Hematopoietic multipotent progenitor cell treated with erythropoietin and hydrocortisone succinate and interleukin-3 and kit ligand, for 8 days (in vitro differentiated cells): ENCODE measurements at places on chromosomes 7 and 10.

DNA sequence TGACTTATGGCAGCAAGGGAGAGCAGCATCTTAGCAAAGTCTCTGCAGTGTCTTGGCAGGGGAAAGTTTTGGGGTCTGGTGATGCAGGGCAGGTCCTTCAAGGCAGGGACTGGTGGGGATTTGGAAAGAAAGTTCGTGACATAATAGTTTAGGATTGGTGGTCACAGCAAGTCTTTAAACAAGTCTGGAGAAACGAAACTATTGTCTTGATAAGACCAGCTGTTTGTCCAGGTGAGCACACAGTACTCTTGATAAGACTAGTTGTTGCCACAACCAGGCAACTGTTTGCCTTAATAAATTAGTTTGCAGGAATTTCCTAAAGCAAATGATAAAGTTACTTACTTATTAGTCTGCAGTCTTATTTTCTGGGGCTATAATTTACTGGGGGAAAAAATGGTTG, 136.1 kb downstream of the AKR1D1 start:
- DNase-seq, result no peak

- no peak for DNase-seq
Observed at GRCh38 chr7:141351175-141351574, 200.0 kb upstream of the AGK start.

DNA sequence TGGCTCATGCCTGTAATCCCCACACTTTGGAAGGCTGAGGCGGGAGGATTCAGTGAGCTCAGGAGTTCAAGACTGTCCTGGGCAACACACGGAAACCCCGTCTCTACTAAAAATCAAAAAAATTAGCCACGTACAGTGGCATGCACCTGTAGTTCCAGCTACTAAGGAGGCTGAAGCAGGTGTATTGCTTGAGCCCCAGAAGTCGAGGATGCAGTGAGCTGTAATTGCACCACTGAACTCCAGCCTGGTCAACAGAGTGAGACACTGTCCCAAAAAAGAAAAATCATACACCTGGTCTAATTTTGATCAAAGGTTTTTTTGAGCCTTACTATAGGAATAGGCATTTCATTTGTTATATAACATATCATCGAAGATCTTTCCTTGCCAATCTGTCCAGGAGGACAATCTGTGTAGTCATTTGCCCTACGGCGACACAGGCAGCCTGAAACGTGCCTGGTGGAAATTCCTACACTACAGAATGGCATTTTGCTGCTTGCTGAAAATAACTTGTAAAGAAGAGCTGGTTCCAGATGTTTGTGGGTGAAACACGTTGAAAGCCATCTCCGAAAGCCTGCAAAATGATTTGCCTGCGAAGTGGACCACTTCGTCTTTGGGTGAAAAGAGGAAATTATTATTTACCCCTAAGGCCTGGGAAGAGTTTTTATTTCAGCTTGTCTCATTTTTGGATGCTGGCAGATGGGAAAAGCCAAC, 31.3 kb upstream of the GDI2 start:
- DNase-seq, result no peak

GRCh38 chr10:12628153-12628552, 278.8 kb downstream of the CAMK1D start:
- DNase-seq, result no peak

DNA sequence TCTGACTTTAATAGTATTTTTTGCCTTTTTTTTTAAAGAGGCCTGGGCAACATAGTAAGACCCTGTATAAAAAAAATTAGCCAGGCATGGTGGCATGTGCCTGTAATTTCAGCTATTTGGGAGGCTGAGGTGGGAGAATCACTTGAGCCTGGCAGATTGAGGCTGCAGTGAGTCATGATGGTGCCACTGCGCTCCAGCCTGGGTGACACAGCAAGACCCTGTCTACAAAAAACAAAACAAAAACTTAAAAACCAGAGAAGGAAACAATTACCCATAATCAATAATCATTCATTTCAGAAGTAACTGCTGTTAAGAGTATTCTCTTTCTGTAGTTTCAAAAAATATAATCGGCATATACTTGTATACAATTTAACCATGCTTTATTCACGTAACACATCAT, 28.0 kb downstream of the VPS26A start:
- no peak for DNase-seq

DNA sequence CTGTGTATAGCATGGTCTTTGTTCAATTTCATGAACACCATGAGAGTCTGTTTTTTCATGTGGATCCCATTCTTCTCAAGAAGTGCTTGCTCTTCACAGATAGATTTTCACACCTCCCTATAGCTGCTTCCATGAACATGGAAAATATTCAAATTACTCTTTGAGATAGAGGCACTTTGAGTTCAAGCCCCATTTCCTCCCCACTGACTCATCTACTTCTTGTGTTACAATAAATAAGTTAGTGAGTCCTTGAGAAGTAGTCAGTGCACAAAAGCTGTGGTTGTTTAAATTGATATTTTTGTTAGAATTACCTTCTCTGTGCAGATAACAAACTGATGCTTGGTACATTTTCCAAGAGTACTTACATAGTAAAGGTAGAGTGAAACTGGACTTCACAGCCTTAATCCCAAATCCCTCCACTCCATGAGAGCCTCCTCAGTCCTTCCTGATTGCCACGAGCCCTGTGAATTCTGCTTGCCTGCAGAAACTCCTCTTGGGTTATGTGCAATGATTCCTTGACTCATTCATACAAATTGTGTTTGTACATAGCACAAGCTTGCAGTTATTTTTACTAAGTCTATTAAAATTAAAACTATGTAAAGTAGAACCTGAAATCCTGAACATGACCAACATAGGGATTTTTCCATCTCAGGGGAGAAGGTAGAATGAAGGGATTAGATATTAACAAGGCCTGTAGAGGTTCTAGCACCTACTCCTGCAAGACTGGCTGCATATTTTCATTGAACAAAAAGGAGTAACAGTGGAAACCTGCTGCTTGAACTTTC, 496.2 kb downstream of the TNS3 start:
- no peak for DNase-seq

DNA sequence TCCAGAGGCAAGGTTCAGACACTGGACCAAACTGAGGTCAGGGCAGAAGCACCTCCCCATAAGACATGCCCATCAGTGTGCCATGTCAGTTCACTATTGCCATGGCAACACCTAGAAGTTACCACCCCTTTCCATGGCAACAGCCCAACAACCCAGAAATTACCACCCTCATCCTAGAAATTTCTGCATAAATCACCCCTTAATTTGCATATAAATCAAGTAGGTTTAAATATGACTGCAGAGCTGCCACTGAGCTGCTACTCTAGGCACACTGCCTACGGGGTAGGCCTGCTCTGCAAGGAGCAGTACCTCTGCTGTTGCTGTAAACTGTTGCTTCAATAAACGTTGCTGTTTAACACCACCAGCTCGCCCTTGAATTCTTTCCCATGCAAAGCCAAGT, 12.7 kb downstream of the STEAP2 start:
- no peak for DNase-seq

DNA sequence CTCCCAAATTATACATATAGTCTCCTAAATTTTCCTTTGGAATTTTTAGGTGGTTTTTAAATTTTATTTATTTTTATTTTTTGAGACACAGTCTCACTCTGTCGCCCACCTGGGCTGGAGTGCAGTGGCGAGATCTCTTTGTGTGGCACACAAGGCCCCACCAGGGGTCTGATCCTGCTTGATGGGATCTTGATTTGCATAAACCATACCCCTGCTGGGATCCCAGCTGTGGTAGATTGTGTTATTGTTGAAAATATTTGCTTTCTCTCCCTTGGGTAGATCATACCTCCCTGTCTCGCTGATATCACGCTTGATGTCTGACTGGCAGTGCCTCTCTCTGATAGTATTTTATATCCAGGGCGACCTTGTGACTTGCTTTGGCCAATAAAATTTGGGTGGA, 5.6 kb upstream of the MUC3A start:
- no peak for DNase-seq

DNA sequence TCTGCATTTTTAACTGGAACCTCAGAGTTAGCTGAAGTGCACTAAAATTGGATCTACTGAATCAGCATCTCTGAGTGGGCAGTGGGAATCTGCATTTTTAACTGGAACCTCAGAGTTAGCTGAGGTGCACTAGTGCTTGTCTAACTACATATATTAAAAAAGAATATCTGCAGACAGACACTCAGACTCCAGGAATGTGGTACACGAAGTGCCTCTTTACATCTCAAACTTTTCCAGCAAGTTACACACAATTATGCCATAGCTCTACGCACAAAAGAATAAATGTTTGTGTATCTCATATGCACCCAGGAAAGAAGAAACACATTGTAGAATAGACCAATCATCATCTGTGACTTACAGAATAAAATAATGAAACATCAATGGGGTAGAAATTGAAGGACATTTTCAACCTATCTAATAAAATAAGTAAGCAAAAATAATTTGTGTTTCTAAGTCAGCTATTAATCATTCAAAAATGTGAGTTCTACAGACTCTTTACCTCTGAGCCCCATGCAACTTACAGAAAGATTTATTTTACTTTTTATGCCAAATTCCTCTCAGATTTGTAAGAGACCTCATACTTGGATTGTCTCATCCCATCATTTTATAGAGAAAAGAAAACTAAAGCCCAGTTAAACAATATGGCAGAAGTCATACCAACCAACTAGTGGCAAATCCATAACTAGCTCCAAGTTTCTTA, 28.3 kb downstream of the PPP1R3A start:
- DNase-seq, result no peak

DNA sequence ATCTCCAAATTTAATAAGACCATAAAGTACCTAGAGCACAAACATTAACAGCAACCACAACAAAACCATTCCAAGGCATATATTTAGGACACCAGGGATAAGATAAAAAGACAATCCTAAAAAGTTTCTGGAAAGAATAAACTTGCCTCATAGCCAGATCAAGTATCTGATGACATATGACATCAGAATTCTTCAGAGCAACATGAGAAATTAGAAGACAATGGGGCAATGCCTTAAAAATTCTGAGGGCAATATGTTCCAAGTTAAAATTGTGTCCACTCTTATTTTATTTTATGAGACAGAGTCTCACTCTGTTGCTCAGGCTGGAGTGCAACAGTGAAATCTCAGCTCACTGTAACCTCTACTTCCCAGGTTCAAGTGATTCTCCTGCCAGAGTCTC, 2.8 kb downstream of the EFCAB10 start:
- no peak for DNase-seq

GRCh38 chr10:115849197-115849596, 423.8 kb downstream of the GFRA1 start:
- DNase-seq, result no peak

GRCh38 chr7:39187130-39187529, 209.4 kb downstream of the POU6F2 start:
- no peak for DNase-seq

- no peak for DNase-seq
Observed at GRCh38 chr10:80612261-80612660, 74.6 kb downstream of the SH2D4B start.

DNA sequence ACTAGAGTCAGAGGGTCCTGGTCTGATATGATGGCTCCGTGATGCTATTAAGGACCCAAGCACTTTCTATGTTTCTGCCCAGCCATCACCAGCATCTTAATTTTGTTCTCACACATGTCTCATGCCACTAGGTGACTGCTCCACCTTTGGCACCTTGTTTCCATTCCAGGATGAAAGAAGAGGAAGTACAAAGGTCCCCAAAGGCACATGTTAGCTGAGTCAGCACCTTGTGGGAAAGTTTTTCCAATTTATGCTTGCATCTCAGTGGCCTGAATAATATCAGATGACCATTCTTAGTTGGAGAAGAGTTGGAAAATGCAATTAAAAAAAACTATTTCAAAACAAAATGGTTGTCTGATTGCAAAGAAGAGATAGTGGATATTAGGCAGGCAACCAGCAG, 341.0 kb upstream of the NPSR1 start:
- DNase-seq, result no peak

DNA sequence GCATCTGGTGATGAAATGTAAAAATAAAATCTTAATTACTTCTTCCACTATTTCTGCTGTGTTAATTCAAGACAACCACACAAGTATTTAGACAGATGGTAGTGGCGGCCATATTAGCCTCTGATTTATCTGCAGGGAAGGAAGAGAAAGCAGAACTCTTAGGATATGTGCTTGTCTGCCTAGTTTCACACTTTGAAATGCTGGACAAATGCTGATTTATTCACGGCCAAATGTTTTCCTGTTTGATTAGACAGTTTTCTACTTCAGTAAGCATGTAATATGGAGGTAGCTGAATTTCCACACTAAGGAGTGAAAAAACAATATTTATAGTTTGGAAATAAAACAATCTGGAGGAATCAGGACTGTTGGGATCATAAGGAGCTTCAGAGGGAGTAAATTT, 158.1 kb downstream of the AGMO start:
- no peak for DNase-seq

GRCh38 chr7:152336754-152337368, 98.9 kb downstream of the KMT2C start:
- peak; percentile 17 for DNase-seq

GRCh38 chr7:24685708-24686107, 71.6 kb downstream of the GSDME start:
- no peak for DNase-seq

DNA sequence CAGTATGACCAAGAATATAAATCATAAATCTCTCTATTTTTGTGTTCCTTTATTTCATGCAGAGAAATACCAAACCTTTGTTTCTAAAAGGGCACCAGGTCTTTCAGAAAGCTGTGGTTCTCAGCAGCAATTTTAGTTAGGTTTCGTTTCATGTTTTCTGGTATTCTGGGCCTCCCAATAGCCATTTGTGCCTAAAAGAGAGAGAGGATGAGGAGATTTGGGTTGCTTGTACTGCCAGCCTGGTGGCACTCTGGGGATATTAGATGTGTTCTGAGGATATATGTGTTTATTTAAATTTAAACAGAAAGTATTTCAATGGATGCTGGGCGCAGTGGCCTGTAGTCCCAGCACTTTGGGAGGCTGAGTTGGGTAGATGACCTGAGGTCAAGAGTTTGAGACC, 471.7 kb downstream of the AUTS2 start:
- no peak for DNase-seq
